NCI-H187 treated with DMSO at 0.1 percent for 48 hours (cell line): ENCODE measurements at places on chromosomes 12 and 14.

DNA sequence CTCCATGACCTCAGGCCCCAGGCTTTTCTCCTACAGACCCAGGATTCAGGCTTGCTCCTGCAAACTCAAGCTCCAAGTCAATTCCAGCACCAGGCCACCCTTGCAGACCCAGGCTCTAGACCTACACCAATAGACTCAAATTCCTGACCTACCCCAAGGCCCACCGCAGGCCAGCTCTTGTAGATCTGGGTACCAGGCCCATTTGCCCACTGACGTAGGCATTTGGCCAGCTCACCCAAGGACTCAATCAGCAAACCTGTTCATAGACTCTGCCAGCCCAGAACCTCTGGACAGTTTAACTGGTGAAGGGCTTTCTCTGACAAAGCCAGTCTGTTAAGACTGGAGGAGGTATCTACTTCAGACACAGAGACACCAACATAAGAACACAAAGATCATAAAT is 52.3 kb downstream of the SPTSSA start:
- no peak for DNase-seq

- DNase-seq: no peak
Observed at GRCh38 chr12:31618228-31619025, 27.5 kb upstream of the DENND5B start.

DNA sequence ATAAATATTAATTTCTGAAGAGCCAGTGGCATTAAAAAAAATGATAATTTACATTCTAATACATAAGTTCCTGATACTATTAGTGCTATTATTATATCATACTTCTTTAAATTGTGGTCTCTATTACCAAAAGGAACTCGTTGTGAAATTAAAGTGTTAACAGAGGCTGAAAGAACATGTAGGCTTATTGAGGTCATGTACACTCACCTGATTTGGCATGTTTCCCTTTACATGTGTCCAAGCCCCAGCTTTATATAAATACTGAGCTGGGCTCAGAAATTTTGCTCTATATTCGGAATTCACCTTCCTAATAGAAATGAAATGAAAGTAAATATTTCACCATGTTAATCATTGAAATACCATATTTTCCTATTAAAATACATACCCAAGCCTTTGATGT is 11.0 kb downstream of the MDM1 start:
- no peak for DNase-seq

- DNase-seq: no peak
Observed at GRCh38 chr12:94244165-94245133, 96.1 kb downstream of the PLXNC1 start.

GRCh38 chr12:124094188-124094587 is 121.2 kb downstream of the ZNF664 start:
- DNase-seq: no peak
